NCI-H446 treated with DMSO at 0.1 percent for 48 hours (cell line): ENCODE measurements at places on chromosomes 6 and 20.

- DNase-seq: no peak
These were observed 95.9 kb upstream of the IFNGR1 start for GRCh38 chr6:137315081-137315480.

GRCh38 chr6:20409427-20409971 is 7.8 kb downstream of the E2F3 start:
- DNase-seq: no peak

DNA sequence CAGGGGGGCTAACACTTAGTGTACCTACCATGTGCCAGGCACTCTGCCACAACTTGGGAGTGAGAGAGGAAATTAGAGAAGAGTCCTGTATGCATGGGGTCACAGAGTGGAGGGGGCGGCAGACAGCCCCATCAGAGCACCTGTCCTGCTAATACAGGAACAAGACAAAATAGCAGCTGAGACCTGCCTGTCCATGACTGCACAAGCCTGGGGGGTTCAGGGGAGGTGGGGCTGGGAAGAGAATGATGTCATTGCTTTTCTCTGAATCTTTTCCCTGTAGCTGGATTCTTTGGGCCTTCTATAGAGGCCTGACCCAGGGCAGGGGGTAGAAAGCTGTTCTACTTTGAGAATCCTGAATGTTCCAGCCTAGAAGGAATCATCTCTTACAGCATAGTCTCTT is 37.4 kb downstream of the FOXP4 start:
- no peak for DNase-seq

DNA sequence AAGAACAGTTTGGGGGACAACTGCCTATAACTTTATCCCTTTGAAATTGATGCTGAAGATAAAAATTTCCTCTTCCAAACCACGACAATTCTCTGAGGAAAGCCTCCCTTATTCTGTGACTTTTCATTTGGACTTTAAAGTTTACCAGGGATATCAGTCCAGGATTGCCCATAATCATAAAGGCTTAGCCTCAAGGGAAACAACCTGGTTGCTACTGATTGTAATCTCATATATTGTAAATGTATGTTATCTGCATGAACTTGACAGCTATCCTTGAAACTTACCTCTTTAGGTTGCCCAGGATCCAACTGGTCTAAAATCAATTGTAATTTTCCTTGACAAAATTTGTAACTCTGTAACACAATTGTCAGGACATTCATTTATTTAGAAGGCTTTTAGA is 23.8 kb downstream of the TBC1D32 start:
- DNase-seq: no peak

GRCh38 chr6:37565267-37566110 is 65.8 kb upstream of the CCDC167 start:
- no peak for DNase-seq

DNA sequence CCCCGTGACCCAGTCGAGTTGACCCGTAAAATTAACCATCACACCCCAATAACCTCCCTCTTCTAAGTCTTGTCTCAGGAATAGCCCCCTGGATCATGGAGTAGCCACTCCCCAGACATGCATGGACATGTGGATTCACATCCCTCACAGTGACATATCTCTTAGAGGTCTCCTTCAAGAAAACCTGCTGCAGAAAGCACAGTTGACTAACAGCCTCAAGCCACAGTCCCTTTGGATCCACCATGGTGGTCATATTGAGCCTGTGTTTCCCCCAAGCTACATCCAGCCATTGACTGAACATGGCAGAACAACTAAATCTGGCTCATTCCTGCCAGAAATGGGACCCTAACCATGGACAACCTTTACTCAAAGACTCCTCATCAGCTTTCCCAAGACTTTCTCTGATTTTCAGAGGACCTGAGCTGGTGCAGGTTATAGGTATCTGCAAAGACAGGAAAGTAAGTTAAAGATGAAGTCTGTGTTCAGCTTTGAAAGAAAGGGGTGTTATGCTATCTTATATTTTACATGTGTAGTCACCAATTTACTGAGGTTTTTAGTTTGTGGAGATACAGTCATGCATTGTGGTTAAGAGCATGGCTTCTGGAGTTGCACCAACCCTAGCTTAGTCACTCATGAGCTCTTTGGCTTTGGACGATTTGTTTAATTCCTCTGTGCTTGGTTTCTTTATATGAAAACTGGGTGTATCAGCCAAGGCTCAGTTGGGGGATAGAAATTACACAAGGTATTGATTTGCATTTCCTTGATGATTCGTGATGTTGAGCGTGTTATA is 219.1 kb downstream of the MYLK4 start:
- DNase-seq: no peak

DNA sequence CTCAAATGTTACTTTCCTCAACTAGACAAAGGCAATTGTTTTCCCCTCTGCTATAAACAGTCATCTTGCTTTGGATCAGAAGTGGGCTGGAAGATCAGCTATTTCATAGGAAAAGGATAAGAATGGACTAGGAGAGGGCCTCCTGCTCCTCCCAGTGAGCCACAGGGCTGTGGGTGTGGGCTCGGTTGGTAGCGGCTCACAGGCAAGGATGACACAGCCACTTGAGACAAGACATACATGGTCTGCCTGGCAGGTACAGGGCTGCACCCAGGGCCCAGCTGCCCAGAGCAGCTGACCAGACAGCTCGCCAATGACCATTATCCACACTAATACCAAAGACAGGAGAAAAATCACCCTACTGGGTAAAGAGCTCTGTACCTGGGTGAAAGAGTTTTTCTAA is 9.0 kb upstream of the SLA2 start:
- no peak for DNase-seq

- DNase-seq: no peak
These were observed 15.5 kb downstream of the SYTL3 start for GRCh38 chr6:158665332-158665731.
